ENCODE measurements at places on chromosomes 6 and 20.

- DNase-seq = no peak
These were observed 87.7 kb downstream of the PDE7B start for GRCh38 chr6:135939208-135939591.

GRCh38 chr6:1162367-1163275 is 149.3 kb upstream of the FOXQ1 start:
- no peak for DNase-seq

DNA sequence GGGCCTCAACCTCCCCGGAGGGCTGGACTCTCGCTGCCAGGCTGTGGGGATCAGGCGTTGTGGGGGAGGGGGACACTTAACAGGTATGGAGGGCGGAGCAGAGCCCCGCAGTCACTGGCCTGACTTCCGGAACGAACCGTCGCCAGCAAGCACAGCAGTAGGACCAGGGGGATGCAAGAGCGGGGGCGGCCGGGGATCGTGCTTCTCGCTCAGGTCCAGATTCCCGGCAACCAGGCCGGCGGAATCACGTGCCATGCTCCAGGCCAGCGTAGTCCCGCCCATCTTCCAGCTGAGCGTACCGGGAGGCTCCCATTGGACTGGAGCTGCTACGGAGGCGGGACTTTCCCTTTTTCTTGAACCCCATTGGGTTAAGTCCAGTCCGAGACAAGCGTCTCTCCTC is 10.0 kb upstream of the POU5F1 start:
- peak; percentile 81 for DNase-seq

GRCh38 chr20:18832546-18833200 is 19.1 kb downstream of the SCP2D1 start:
- DNase-seq = no peak

GRCh38 chr20:48708630-48709029 is 119.2 kb downstream of the PREX1 start:
- DNase-seq = no peak

DNA sequence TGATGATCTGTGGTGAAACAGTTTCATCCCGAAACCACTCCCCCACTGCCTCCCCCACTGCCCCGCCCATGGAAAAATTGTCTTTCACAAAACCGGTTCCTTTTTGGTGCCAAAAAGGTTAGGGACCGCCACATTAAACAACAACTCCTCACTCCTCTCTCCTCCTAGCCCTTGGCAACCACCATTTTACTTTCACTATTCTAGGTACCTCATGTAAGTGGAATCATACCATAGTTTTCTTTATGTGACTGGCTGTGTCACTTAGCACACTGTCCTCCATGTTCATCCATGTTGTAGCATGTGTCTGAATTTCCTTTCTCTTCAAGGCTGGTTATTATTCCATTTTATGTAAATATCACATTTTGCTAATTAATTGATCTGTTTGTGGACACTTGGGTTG is 99.3 kb downstream of the UTRN start:
- no peak for DNase-seq

GRCh38 chr6:100417036-100417435 is 47.7 kb downstream of the SIM1 start:
- no peak for DNase-seq

GRCh38 chr20:37649017-37649416 is 44.8 kb upstream of the CTNNBL1 start:
- DNase-seq = no peak

GRCh38 chr6:8194490-8194889 is 92.1 kb upstream of the EEF1E1 start:
- no peak for DNase-seq

DNA sequence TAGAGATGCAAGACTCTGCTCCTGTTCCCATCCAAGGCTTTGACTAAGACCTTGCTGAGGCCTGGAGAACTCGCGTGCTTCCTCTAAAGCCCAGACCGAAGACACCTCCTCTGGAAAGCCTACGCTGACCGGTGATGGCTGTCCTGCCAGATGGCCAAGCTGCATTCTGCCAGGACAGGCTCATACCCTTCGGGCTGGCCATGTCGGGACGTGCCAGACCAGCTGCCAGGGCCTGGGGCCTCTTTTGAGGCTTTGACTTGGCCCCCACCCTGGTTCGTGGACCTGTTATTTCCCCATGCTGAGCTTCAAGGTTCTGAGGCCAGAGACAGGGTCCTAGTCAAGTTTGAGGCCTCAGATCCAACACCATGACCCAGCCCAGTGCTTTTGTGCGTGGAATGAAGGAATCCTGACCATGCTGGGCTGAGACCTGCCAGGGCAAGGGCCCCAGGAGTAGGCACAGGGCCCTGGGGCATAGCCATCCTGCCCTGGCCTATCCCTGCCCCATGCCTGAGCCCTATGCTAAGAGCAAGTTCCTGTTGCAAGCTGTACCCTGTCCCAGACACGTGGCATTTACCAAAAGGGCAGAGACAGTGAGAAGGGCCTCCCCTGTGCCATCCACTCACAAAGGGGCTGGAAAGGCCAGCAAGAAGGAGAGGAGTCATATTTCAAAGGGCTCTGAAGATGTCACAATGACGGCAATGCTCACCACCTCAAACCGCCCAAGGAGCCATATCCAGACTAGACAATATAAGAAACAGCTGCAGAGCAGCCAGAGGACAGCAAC is 42.8 kb downstream of the MRPL14 start:
- no peak for DNase-seq

DNA sequence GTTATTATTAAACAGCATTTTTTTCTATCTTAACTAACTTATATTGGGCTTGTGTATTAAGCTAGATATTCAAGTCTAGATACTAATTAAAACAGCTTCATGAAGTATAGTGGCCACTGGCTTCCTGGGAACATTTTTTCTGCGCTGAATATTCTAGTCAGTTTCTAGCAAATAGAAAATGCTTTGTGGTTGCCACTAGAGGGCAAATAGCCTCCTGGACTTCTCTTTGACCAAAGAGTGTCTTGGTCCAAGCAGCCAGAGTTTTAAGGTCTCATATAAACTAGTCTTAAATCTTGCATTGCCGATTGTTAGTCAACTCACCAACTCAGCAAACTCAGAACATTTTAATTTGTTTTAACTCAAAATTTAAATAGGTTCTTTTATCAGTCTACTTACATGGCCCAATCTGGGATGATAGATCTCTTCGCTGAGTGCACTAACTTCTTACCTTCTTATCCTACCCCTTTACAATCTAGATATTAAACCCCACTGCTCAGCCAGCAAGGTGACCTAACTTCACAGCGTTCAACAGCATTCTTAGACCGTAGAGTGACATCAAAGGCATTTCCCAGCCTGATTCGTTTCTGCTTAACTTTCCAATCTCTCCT is 24.6 kb upstream of the ID4 start:
- DNase-seq = no peak

DNA sequence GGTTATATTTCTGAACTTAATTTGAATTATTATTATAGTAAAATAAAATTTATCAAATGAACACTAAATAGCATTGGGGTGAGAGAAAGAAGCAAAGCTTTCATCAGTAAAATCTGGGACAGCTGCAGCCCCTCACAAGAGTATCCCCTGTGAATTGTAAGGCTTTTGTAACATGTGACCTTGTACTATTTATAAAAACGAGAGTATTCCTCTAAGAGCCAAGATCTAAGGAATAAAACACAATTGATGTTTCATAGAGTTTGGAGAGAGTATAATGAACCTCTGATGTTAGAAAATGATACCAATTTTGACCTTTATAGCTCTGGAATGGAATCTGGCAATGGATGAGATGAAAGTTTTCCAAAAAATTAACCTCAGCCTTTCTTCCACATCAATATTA is 617.2 kb upstream of the ID4 start:
- DNase-seq = no peak

DNA sequence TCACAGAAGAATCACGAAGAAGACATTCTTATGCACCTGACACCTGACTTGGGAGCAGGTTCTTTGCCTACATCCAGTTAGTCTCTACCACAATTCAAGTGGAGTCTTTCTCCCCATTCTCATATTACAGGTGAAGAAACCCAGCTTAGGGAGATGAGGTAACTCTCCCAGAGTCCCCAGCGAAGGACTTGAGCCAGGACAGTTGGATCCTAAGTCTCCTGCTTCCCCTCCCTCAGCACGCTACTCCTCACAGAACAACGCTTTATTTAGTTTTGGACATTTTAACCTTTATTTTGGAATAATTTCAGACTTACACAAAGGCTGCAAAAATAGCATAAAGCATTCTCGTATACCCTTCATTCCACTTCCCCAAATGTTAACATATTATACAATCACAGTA is 824 bp upstream of the CSTL1 start:
- DNase-seq = no peak

DNA sequence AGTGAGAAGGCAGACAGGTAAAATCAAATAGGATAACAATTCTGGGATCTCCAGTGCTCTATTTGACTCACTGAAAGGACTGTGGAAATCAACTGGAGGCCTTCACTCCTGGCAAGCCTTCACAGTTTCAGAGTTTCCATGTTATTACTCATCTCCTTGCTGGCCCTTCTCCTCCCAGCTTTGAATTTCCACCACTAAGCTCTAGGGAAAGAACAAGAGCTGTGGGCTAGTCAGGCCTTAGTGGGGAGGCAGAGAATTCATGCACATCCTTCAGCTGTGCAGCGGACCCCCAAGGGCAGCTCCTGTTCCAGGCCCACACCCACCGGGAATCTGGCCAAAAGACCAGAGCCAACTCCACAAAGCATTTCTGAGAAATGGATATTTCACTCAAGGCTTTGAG is 26.0 kb downstream of the MYLIP start:
- no peak for DNase-seq

DNA sequence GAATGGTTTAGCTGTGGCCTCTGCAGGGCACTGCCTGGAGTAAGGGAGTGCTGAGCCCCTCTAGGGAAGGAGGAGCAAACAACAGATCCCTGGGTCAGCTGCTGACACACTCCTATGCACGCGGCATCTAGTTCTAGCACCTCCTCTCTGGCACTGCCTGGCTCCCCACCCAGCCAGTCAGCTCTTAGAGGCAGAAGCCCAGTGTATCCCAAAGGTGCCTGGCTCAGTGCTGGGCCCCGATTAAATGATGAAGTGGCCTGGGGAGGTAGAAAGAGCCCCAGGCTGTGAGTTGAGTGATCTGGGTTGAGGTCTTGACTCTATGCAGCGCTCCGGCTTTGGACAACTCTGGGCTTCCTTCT is 7.6 kb upstream of the VEGFA start:
- DNase-seq = no peak

DNA sequence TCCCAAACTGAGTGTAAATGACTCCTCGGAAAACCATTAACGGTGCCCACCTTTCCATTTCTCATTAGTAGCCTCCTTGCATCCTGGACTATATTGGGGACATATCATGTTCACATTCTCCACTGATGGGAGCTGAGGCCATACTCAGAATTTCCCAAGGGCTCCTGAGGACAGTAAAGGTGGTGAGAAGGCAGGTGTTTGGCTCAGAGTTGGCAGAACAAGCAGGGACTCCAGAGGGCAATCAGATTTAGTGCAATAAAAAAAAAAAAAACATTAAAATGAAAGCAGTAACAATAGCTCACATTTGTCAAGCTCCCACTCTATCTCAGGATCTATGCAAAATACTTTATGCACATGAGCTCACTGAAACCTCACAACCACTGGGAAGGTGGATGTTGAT is 401.4 kb downstream of the MAFB start:
- DNase-seq = no peak

- no peak for DNase-seq
These were observed 469.7 kb downstream of the CDKAL1 start for GRCh38 chr6:21003780-21004541.

GRCh38 chr20:55415567-55416142 is 589.7 kb downstream of the CBLN4 start:
- DNase-seq = no peak

DNA sequence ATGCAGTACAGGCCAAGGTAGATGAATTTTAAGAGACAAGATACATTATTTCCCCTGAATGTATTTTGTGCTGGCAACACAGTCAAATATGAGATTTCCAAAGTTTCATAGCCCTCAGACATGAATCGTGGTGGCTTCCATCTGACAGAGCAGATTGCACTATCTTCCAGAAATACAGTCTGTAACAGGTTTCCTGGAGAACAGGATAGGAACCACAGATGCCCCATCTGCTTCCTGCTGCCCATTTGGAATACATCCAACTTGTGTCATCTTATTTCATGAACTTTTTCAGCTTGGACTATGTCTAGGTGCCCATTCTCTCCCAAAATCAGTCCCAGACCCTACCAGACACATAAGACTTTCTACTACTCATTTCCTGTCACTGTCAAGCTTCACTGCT is 426.0 kb downstream of the KIF16B start:
- no peak for DNase-seq

DNA sequence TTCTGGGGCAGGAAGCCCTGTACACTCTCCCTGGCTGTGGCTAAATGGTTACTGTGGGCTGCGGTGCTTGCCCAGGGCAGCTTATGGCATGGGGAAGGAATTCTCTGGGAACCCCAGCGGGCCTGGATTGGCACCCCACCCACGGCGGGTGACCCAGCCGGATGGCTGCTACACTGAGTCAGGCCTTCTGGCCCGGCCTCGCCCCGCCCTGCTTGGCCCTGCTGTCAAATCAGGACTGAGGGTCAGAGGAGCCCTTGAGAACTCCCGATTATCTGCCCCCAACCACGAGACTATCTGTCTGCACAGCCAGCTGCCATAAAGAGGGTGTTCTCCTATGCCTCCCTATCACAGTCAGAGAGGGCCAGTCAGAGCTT is 7.3 kb upstream of the ITPR3 start:
- DNase-seq = no peak

DNA sequence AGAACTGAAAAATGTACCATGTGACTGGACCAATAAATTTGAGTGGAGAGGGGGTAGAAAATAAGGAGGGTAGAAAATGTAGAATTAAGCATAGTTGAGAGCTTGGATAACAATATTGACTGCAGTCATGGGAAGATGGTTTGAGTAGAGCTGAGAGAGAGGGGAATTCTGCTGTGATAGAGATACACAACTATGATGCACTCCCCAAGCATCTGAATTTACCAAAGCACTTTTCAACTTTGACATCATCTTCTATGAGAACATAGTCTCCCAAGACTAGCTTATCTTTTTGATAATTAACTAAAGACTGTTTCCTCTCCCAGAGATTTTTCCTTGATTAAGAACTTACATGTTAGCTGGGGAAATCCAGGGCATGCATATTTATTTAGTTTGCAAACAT is 103.1 kb downstream of the TNFRSF21 start:
- no peak for DNase-seq

- no peak for DNase-seq
These were observed 42.0 kb downstream of the PTPRK start for GRCh38 chr6:128478230-128479047.

DNA sequence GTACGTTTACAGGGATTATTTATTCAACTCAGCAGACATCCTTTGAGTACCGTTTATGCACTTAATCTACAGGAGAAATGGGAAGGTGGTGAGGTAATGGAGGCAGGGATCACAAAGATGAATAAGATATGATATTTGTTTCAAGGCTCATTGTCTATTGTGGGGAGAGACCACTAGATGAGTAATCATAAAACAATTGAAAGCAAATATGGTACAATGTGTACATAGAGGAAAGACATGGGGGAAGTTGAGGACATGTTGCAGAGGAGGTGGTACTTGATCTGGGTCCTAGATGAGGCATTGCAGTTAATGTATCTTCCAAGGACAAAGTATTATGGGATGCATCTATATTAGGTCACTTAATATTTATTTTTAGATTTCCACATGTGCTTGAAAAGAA is 13.7 kb upstream of the CDC5L start:
- no peak for DNase-seq

GRCh38 chr6:29486577-29486976 is 1.2 kb downstream of the MAS1L start:
- DNase-seq = no peak

GRCh38 chr6:16078064-16078463 is 50.8 kb upstream of the MYLIP start:
- DNase-seq = no peak

- DNase-seq = peak; percentile 75
These were observed 44.8 kb upstream of the SLC2A12 start for GRCh38 chr6:134097114-134097707.
